ENCODE measurements at places on chromosomes 3 and 15. TPM values are rescaled to one million over a fixed set of nuclear protein-coding genes. Genes with fewer than 3 reads are reported as not detected.

Gene CYB561D2
- total RNA-seq = 28.5 TPM

Gene GPR149
- total RNA-seq = not detected

Gene HTR3E
- not detected for total RNA-seq

Gene GOLGA6L7
- total RNA-seq = not detected

Gene RPS27L
- 120 TPM for total RNA-seq

Gene GAP43
- total RNA-seq = 0.19 TPM

Gene ATP8B4
- 12.5 TPM for total RNA-seq

GRCh38 chr3:70358978-70359580 is 46.6 kb upstream of the MDFIC2 start:
- no peak for DNase-seq

- no peak for DNase-seq
Observed at GRCh38 chr15:69088300-69088965, 72.0 kb upstream of the GLCE start.

DNA sequence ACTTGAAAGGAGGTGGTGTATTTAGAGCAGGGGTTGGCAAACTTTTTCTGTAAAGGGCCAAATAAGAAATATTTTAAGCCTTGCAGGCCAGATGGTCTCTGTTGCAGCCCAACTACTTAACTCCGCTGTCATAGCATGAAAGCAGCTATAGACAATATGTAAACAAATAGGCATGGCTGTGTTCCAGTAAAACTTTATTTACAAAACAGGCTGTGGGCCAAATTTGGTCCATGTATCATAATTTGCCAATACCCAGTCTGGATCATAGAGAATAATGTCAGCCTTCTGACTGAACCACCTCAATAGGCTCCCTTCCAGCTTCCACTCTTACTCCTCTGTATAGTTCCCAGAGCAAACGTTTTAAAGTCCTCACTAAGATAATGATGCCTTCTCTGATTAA is 638.8 kb upstream of the CFAP20DC start:
- DNase-seq = no peak

GRCh38 chr3:145326666-145327065 is 834.3 kb downstream of the PLOD2 start:
- DNase-seq = no peak

- DNase-seq = no peak
Observed at GRCh38 chr3:24342275-24342674, 152.4 kb downstream of the THRB start.

GRCh38 chr15:101323793-101324523 is 28.9 kb upstream of the SNRPA1 start:
- peak; percentile 23 for DNase-seq

DNA sequence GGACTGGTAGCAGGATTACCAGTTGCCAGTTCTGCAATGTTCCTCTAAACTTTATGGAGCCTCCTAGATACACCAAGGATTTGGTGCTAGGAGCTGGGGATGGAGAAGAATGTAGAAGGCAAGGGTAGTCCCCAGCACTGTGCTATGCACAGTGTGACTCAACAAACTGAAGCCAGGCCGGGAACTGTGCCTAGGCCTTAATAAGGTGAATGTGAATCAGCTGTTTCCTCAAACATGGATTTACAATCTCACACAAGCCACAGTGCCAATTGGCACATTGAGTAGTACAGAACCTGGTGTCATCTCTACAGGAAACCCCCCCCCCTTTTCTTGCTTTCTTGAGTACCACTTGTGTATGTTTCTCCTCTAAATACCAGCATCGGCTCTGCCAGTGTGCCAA is 32.5 kb downstream of the MRPS25 start:
- DNase-seq = no peak

DNA sequence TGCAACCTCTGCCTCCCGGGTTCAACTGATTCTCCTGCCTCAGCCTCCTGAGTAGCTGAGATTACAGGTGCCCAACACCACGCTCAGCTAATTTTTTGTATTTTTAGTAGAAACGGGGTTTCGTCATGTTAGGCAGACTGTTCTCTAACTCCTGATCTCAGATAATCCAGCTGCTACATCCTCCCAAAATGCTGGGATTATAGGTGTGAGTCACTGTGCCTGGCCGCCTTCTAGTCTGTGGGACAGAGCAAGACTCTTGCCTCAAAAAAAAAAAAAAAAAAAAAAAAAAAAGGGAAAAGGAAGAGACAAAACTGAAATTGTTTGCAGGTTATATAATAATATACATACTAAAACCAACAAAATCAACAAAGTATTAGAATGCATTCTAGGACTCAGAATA is 215.2 kb downstream of the PCCB start:
- DNase-seq = no peak

- no peak for DNase-seq
Observed at GRCh38 chr3:16728770-16729745, 123.8 kb upstream of the DAZL start.

DNA sequence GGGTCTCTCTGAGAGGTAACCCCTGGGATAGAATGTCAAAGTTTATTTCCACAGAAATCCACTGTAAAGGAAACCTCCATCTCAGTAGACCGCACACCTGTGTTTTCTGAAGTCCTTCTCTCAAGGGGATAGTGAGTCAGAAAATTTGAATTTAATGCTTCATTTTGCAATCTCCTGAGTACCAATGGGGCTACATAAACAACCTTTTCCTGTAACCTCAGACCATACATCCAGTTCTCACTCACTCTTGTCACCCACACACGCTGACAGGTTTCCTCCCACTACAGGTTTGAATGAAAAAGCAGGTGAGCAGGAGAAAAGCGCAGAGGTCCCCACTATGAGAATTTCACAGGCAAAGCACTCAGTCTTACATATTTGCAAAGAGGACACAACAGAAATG is 165.3 kb upstream of the MCTP2 start:
- DNase-seq = no peak

DNA sequence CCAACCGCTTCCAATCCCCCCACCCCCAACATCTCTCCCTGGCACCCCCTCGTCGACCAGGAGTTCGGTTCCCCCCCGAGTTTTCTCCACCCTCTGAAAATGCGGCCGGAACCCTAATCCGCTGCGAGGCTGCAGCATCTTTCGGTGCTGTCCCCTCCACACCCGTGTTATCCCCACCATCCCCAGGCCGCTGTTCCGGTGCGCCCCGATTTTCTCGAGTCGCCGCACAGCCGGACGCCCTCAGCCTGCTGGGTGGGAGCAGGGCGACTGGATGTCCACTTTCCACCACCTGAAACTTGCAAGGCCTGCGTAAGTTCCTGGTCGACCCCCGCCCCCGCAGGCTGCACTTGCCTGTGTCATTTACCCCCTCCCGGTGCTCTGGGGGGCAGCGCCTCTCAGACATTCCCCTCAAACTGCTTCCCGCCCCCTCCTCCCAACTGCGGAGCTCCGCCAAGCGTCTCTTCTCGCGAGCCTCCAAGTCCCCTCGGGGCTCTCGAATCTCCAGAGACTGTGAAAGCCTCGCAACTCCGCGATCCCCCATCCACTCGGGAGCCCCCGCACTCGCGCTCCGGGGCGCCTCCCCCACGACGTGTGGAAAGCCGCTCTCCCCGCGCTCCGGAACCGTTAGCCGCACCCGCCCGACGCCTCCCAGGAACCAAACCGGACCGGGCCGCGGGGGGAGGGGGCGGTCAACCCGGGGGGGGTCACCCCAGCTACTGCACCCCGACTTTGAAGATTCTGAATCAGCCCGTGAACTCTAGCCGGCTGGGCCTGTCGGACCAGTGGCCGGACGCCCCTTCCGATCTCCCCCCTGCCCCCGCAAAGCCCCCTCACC is 566 bp downstream of the ETV5 start:
- DNase-seq = peak; percentile 93

DNA sequence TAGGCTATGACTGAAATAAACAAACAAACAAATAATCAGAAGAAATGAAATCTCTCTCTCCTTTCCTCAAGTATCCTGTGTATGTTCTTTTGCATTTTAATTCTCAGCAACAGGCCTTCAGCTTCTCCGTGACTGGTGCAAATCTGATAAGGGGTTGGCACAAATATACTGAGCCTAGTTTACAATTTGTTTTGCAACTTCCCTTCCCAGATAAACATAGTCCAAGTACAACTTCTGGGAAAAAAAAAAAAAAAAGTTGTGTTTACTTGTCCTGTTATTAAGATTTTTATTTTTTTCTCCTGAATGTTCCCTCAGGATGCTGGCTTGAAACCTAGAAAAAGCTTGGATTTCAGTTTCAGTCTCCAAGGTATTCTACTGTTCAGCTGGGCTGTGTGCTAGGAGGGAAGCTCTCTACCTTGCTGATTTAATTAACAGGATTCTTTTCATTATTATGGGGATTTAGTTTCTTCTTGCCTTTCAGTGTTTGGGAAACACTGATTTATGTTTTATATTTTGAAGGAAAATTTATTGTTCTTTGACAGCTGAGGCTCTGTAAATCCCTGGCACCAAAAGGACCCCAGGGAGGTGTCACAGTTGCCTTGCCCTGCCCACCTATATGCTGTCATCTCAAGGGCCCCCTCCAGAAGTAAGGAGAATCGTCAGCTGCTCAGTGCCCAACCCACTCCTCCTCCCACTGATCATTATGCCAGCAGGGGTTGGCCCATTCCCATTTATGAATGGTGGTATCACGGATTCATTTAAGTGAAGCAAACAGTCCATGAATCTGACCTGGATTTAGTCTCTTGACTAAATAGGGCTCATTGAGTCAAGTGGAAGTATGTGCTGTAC is 185.2 kb downstream of the MEIS2 start:
- no peak for DNase-seq

DNA sequence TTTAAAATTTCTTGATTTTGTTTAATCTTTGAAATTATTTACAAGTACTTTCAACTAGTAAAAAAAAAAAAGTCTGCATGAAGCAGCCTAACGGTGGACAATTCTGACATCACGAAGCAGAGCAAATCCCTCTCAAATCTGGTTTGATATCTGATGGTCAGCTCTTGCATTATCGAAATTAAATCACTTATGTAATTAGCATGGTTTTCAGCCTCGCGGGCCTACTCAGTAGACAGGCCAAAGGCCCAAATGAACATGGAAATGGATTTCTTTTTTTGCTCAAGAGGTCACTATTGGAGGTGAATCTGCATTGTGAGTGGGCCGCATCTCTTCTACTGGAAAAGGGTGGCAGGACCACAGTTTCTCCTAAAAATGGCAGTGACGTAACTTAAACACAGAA is 209.8 kb downstream of the NR2F2 start:
- no peak for DNase-seq

- DNase-seq = no peak
Observed at GRCh38 chr3:160163229-160163878, 61.9 kb upstream of the C3orf80 start.

DNA sequence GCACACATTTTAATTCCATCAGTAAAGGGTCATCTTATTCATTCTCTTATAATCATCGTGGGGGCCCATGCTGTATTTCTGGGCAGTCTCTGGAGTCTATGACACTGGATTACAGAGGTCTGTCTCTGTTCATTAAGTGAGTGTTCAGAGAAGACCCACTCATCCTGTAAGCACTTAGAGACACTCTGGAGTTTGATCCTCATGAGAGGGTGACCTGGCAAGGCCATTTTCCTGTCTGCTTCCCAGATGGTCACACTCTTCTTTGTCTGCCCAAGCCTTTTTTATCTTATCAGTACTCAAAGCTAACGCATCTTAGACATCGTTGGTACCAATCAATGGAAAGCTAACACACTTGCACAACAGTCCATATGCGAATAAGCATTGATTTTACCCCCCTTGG is 333.1 kb downstream of the RORA start:
- no peak for DNase-seq

DNA sequence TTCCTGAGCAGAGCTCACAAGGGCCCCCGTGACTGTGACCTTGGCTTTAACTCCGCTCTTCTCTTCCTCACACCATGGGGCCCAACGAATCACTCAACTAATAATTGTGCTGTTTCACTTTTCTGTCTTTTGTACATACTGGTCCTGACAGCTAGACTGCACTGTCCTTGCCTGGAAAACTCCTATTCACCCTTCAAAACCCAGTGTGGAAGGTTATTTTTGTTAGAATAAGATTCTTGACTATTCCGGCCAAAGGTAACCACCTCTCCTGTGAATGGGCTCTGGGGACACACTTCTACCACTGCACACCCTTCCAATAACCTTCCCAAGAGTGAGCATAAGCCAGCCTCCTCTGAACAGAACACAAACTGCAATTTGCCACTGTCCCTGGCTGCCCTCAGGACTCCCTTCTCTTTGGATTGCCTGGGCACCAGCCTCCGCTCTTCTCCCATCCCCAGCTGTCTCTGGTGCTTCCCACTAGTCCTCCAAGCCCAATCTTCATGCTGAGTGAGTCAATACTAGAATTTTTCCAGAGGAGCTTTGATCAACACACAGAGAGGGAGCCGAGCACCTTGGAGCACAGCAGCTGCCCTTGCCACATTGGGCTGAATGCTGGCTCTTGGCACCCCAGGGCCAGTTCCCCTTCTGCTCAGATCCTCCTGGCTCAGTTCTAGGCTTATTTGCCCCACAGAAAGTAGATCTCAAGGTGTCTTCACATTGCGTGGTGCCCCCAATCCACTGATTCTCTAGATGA is 2.1 kb downstream of the SCN5A start:
- DNase-seq = no peak

DNA sequence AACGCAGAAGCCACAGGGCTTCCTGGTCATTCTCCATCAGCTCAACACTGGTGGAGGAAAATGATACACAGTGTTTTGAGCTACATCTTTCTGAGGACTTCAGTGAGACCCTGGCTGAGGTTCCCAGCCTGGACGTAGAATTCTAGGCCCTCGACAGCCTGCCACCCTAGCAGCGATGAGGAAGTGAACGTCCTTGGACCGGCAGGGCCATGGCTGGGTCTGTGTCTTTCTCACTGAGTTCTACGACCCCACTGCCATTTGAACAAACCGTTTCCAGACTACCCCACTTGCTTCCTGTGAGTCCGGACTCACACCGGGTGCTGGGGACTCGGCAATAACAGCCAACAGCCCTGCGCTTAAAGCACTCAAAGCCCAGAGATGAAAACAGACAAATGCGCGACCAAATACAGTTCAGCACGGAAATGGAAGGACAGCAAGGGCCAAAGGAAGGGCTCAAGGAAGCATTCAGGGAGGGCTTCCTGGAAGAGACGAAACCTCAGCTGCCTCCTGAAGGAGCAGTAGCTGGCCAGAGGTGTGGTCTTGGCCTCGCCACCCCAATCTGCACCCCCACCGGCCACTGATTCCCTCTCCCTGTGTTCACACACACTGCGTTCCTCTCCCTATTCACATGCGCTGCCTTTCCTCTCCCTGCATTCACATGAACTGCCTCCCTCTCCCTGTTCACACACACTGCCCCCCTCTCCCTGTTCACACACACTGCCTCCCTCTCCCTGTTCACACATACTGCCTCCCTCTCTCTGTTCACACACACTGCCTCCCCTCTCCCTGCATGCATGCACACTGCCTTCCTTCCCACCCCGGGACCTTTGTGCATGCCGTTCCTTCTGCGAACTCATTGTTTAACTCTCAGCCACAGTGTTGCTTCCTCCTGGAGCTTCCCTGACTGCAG is 136.3 kb upstream of the PRR20G start:
- no peak for DNase-seq
